ENCODE measurements at places on chromosomes 12 and 14.

- no peak for DNase-seq
Observed at GRCh38 chr12:86154620-86155019, 101.6 kb downstream of the MGAT4C start.

- DNase-seq: no peak
Observed at GRCh38 chr14:64995291-64995690, 8.6 kb downstream of the FNTB start.

- no peak for DNase-seq
Observed at GRCh38 chr12:120762086-120762485, 36.5 kb downstream of the ACADS start.

DNA sequence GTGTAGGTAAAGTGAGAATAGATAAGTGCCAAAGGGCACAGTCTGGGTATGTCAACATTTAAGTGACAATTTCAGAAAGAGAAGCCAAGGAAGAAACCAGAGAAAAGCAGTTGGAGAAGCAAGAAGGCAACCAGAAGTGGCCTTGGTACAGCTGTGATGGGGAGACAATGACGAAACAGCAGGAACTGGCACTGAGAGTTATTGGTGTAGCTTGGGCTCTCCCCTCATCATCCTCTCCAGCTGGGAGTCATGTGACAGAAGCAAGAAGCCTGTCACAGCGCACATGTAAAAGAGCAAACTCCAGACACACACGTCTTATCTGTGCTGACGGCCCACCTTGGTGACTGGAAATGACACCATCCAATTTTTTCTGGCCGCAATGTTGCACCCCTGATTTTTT is 203.3 kb upstream of the NUDT4 start:
- DNase-seq: no peak

- DNase-seq: no peak
Observed at GRCh38 chr14:95061317-95062093, 95.8 kb downstream of the DICER1 start.

GRCh38 chr14:51525739-51526138 is 126.0 kb upstream of the FRMD6 start:
- no peak for DNase-seq

DNA sequence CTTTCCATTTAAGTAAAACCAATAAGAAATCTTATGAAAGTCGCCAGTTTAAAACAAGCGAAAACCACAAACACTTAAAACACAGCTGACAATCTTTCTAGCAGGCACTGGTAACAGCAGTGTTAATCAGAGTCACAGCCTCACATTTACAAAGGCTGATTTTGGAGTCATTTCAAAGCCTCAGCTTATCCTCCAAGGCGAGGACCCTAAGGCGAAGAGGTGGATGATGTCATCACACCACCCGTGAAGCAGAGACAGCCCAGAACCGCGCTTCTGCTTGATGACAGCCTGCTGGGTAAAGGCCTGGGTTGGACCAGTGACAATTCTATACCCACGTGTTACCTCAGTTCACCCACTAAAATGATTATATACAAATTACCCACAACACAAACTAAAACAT is 10.1 kb downstream of the GOLGA3 start:
- DNase-seq: no peak

- DNase-seq: no peak
Observed at GRCh38 chr12:8590842-8591545, 21.7 kb downstream of the AICDA start.

DNA sequence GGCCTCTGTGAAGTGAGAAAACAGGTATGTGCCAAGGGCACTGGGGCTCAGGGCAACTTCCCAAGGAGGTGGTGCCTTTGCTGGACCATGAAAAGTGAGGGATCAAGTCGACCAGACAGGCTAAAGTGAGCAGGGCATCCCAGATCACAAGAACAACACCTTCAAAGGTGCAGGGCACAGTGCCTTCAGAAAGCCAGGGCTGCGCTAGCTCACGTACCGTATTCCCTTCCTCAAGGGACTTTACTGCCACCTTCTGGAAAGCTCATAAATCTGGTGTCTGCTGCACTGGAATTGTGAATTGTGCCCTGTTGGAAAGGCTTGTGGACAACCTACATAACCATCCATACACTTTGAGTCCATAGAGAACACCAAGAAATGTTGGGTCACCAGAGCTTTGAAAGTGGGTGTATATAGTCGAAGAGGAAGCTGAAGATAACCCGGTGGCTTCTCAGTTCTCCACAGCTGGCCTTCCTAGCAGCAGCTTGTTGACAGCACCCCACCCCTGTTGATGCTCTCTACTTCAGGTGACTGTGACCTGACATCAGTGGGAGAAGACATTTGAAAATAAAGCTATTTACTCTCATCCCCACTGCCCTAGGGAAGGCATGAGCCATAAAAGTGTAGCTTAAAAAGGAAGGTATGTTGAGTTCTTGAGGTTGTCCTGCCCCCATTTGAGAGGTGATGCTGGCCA is 24.5 kb downstream of the FIGNL2 start:
- DNase-seq: no peak

- no peak for DNase-seq
Observed at GRCh38 chr12:12604740-12605139, 6.9 kb upstream of the CREBL2 start.

DNA sequence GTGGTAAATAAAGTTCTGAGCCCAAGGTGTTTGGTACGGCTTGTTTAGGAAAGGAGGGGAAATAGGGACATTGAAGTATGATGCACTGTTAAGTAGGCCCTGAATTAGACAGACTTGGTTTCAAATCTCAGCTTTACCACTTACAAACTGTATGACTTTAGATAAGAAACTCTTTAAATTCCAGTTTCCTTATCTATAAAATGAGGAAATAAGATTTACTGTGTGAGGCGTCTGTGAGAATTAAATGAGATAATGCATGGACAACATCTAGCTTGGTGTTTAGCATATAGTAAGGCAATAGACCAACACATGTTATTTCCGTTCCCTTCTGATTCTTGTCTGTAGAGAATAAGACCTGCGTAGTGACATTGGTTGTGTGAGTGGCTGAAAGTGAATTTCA is 7.0 kb downstream of the NCKAP1L start:
- DNase-seq: no peak

DNA sequence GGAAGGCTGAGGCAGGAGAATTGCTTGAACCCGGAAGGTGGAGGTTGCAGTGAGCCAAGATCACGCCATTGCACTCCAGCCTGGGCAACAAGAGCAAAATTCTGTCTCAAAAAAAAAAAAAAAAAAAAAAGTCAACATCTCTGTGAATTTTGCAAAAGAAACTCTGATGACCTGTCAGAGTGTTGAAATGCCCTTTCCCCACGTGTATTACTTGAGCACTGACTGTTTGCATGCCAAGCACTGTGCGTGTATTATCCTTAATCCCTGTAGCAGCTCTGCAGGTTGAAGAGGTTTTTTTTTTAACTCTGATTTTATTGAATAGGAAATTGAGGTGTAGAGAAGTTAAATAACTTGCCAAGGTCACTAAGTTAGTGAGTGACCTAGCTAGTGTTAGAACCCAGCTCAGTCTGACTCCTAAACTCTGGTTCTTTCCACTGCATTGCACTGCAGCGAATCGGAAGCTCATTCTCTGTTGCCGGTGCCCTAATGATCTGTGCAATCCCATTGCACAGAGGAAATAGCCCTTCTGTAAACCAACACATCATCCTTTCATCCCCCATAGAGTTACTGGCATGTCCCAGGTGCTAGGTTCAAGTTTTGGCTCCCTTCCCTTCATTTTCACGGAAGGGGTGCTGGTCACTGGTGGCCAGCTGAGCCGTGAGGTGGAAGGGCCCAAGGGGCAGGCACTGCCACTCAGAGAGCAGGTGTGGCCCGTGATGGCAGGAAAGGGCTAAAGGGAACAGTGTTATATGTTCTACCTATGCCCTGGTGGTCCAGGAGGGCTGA is 122.3 kb downstream of the EML1 start:
- DNase-seq: no peak

DNA sequence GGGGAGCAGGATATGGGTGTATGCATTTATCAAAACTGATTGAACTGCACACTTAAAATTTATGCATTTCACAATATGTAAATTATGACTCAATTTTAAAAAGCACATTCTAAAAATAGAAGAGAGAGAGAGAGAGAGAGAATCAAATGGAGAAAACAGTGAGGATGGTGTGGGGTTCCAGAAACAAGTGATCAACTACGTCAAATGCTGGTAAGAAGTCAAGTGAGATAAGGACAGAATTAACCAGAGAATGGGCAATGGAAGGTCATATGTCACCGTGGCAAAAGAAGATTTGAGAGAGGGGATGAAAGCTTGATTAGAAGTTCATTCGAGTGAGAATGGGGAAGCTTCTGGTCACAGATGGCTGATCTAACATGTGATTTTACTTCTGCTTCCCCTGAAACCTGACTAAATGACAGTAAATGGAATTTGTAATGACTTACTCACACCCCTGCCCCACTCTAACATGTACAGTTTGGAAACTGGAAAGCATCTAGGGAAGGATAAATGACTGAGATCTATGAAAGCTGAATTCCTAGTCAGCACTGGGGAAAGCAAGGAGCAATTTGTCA is 276.5 kb upstream of the AMIGO2 start:
- no peak for DNase-seq

- no peak for DNase-seq
Observed at GRCh38 chr14:69559581-69560011, 15.1 kb downstream of the CCDC177 start.

DNA sequence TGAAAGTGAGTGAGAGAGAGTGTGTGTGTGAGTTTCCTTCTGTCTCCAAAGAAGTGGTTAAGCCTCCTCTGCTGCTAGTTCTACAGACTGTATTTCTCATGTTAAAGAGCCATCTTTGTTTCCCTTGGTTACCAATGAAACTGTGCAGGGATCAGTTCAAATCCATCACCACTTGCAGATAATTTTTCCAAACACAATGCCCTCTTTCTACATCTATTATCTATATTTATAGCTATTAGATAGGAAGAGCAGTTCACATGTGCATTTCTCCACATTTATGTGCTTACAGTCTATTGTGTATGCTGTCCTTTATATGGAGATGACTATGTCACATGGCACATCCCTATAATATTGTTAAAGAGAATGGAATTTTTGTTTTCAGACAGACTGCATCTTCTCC is 2.2 kb upstream of the DAAM1 start:
- no peak for DNase-seq

- no peak for DNase-seq
Observed at GRCh38 chr12:74418573-74418972, 119.1 kb upstream of the ATXN7L3B start.

DNA sequence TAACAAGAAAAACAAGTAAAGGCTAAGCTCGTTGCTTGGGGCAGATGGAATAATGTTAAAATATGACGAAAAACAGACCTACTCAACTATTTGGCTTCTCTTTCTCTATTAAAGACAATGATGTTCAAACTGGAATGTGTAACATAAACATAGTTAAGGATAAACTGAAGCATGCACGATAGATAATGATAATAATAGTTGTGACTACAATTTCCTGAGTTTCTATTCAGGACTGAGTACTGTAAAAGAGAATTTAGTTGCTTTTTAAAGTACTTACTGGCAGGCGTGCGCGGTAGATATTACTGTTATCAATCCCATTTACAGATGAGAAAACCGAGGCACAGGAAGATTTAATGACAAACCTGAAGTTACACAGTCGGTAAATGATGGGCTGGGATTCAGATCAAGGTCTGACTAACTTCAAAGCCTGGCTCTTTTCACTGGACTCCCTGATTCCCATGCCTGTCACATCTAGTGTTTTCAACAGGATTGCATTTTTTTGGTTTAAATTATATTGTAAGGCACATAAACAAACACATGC is 103.0 kb downstream of the CRADD start:
- no peak for DNase-seq

GRCh38 chr12:2557597-2557996 is 237.2 kb upstream of the FKBP4 start:
- no peak for DNase-seq

DNA sequence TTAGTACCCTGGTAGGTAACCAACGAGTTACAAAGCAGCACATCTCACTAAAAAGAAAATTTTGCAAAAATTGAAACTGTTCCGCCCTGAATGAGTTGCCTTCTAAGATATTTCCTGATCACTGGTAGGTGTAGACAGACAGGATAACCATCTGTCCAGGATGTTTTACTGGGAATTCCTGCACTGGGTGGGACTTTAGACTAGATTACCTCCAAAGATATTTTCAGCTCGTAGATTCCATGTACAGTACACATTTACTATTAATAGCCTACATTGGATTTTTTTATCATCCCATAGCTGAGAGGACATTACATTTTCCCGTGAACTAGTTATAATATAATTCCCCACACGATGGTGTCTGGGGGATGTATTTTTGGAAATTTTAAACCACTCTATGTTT is 139.6 kb downstream of the DYRK2 start:
- DNase-seq: no peak

DNA sequence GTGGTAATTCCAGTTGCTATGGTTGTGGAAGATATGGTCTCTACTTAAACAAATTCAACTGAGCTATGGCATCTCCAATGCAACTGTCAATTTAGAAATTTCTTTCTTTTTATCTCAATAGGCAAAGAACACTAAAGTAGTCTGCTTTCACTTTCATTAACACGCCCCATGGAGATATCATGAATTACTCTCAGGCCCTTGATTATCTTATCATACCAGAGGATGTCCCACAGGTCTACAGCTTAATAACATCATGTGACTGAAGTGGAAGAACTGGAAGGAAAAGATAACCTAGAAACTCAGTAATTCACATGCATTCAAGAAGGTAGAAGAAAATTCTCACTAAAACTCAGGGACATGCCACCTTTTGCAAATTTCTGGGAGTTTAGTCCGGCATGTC is 114.3 kb downstream of the FLRT2 start:
- no peak for DNase-seq

DNA sequence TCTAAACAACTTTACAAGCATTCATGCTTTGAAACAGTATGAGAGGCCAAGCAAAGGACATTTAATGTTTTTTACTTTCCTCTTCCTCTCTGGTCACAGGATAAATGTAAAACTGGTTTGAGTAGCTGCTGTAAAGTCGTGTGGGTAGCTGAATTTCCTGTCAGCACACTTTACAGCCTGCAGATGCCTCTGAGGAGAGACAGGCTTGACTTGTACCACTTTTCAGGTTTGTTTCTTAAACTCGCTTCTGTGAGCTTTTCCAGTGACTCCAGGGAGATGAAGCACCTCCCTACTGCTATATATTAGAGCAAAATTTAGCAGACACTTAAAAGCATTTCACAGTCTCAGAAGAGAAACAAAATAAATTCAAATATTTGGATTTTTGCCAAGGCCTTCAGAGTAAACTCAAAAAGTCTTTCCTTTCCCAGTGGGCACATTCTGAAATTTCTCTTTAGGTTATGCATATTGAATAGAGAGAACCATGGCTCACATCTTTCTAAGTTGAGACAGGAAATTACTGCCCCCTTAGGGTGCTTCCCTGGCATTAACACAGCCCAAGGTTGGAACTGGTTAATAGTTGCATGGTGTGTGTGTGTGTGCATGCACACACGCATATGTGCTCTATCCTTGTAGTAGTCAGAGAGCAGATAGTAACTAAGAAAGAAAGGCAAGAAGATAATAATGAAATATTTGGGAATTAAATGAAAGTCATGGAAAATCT is 557.3 kb upstream of the MIS18BP1 start:
- no peak for DNase-seq

GRCh38 chr12:111753144-111753881 is 13.4 kb upstream of the ALDH2 start:
- peak; percentile 42 for DNase-seq

DNA sequence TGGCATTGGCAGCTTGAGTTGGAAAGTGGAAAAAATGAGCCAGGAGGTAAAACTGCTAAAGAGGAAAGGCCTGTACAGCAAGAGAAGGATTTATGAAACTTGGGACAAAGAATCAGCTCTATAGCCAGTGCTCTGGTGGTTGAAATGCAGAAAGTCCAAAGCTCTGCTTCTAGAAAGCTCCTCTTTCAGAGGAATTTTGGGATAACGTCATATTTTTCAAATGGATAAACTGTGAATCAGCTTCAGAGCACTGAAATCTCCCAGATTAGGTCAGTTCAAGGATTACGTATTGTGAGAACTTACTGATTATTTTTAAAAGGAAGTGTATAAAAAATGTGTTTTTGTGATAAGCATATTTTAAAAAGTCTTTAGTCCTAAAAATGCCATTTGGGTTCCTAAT is 203.1 kb upstream of the CNOT2 start:
- DNase-seq: no peak

Measured in tibial artery (tissue), 4 donors.